ENCODE measurements at places on chromosomes 16 and 17.
A peak's percentile ranks its signal among the peaks of the same experiment; 100 is the strongest.

GRCh38 chr16:19616241-19616640 lies 60.7 kb downstream of the VPS35L start:
- no peak for DNase-seq

DNA sequence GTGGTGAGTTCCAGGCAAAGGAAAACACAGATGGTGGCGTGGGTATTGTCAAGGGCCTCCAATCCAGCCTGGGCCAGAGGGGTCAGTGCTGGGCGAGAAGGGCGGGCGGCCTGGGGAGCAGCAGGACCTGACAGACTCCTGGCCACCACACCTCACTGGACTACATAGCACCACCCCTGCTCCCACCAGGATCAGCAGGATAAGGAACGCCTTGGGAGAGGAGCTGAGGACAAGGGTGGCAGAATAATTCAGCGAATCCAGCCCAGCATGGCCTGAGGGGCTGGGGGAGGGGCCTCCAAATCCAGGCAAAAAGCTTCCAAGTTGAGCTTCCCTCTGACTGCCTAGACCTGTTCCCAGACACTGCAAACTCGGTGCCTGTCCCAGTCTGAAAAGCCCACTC lies 6.5 kb downstream of the DLX4 start:
- DNase-seq, result no peak

DNA sequence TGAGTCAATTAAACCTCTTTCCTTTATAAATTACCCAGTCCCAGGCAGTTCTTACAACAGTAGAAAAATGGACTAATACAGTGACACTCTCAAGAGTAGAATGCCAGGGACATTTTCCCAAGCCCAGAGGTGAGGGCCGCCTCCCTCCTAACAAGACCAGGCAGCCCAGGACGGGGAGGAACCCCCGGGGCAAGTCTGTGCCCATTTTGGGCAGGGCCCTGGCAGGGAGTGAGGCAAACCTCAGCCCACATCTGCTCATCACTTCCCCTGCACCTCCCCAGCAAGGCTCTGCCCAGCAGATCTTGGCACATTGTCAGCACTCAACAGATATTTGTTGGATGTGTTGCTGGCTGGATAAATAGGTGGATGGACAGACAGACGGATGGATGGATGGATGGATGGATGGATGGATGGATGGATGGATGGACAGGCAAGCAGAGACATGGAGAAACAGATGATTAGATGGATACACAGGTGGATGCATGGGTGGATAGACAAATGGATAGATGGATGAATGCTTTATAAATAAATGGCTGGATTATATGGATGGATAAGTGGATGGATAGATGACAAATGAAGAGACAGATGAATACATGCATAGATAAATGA lies 271.3 kb downstream of the PARN start:
- DNase-seq, result no peak

DNA sequence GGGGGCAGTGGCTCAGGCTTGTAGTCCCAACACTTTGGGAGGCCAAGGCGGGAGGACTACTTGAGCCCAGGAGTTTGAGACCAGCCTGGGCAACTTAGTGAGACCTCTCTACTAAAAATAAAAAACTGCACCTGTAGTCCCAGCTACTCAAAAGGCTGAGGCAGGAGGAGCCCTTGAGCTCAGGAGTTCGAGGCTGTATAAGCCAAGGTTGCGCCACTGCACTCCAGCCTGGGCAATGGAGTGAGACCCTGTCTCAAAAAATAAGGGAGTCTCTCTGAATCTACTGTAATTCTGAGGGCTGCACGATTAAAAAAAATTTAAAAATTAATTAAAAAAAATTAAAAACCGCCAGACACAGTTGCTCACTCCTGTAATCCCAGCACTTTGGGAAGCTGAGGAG lies 3.9 kb downstream of the COIL start:
- no peak for DNase-seq

GRCh38 chr17:50783193-50783660 lies 15.9 kb upstream of the ANKRD40CL start:
- peak; percentile 82 for DNase-seq

DNA sequence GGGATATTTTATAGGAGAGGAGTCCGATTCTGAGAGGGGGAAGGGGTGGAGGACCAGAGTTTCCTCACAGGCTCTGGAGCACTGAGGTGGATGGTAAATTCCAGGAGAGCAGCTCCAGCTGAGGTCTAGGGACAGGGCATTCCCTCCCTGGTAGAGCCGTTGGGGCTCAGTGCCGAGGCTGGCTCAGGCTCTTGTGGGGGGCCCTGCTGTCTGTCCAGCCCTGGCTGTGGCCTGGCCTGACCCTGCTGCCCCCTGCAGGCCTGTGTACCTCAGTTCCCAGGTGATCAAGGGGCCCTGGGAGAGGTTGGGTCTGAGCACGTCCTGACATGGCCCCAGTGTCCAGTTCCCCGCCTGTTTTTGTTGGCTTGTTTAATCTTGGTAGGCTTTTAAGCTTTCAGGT lies 16.8 kb downstream of the ZNF750 start:
- DNase-seq, result no peak

All from NCI-H2107 (cell line).